ENCODE measurements at places on chromosomes 3 and 15. TPM values are rescaled to one million over a fixed set of nuclear protein-coding genes. Genes with fewer than 3 reads are reported as not detected.

GRCh38 chr15:76401285-76401684 is 64.7 kb downstream of the ISL2 start:
- no peaks in the 10 kb centered on the region for H3K4me1 ChIP-seq
- no peaks in the 10 kb centered on the region for H3K27me3 ChIP-seq
- H3K27ac ChIP-seq, result no peak overlapping the region
- no peaks in the 10 kb centered on the region for H3K36me3 ChIP-seq
- peak; percentile 8 for DNase-seq

GRCh38 chr3:135131290-135131689 is 336.2 kb downstream of the EPHB1 start:
- no peaks in the 10 kb centered on the region for H3K4me1 ChIP-seq
- H3K27me3 ChIP-seq, result peaks cover 8% of the 10 kb centered on the region
- DNase-seq, result no peak
- no peak overlapping the region for H3K4me3 ChIP-seq

DNA sequence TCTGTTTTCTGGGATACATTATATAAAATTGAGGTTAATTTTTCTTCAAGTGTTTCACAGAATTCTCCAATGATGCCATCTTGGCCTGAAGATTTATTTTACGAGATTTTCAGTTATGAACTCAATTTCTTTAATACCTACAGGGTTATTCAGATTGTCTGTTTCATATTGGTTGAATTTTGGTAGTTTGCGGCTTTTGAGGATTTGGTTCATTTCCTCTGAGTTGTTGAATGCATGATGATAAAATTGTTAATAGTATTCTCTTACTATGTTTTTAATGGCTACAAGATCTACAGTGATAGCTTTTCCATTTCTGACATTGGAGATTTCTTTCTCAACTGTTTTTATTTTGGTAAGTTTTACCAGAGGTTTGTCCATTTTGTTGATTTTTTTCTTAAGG is 63.9 kb upstream of the PTPRG start:
- no peaks in the 10 kb centered on the region for H3K36me3 ChIP-seq
- no peak overlapping the region for H3K4me3 ChIP-seq
- no peaks in the 10 kb centered on the region for H3K4me1 ChIP-seq
- H3K27me3 ChIP-seq, result no peaks in the 10 kb centered on the region

The CHST2 gene
- 0.64 TPM for total RNA-seq

GRCh38 chr3:21256932-21257331 is 494.1 kb downstream of the ZNF385D start:
- no peaks in the 10 kb centered on the region for H3K36me3 ChIP-seq
- H3K4me3 ChIP-seq, result no peak overlapping the region

- DNase-seq, result no peak
- no peak overlapping the region for H3K27ac ChIP-seq
- H3K4me1 ChIP-seq, result no peaks in the 10 kb centered on the region
- peaks cover 4% of the 10 kb centered on the region for H3K36me3 ChIP-seq
- H3K27me3 ChIP-seq, result no peaks in the 10 kb centered on the region
- no peak overlapping the region for H3K4me3 ChIP-seq
These were observed 7.3 kb upstream of the CAMK1 start for GRCh38 chr3:9776896-9777693.

DNA sequence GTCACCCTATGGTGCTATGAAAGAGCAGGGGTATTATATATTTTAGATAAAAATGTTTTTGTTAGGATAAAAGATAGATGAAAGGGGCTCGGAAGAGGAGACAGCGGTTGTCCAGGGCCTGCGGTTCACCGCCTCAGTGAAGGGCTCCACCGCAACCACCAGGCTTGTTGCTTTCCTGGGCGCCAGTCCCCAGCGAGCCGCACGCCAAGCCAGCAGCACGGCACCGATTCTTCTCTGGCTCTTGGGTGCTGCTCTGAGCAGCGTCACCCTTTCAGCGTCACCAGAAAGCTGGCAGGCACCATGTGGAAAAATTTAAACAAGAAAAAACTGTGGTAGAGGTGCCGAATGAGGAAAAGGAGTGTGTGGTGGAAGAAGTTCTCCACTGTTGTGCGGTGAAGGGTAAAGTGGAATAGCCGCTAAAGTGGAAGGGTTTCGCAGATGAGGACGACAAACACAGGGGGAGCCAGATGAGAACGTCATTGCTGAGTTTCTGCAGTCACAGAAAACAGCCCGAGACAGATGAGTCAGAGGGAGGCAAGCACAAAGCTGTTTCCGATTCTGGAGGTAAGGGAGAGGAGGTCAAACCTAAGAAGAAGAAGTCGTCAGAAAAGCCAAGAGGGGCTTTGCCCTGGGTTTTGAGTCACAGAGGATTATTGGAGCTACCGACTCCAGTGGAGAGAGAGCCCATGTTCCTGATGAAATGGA is 569.2 kb downstream of the ZBBX start:
- no peak overlapping the region for H3K27ac ChIP-seq
- H3K27me3 ChIP-seq, result no peaks in the 10 kb centered on the region
- no peak overlapping the region for H3K4me3 ChIP-seq
- no peaks in the 10 kb centered on the region for H3K36me3 ChIP-seq

DNA sequence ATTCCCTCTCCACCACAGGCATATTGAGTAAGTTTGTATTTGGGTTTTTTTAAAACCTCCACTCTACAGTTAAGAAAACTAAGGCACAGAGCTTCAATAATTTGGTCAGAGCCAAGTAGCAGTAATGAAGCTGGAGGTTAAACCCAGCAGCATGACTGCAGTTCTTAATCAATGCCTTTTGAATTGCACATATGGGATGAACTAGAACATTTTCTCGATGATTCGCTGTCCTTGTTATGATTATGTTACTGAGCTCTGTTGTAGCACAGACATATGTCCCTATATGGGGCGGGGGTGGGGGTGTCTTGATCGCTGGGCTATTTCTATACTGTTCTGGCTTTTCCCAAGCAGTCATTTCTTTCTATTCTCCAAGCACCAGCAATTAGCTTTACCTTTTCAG is 1.6 kb upstream of the CCR5 start:
- DNase-seq, result no peak
- H3K27me3 ChIP-seq, result peaks cover 20% of the 10 kb centered on the region
- H3K36me3 ChIP-seq, result no peaks in the 10 kb centered on the region
- H3K4me3 ChIP-seq, result no peak overlapping the region

The COL6A5 gene
- 0.32 TPM for total RNA-seq

Measured in A673 (cell line).